ENCODE measurements at places on chromosomes 5 and 9. TPM values are rescaled to one million over a fixed set of nuclear protein-coding genes. Genes with fewer than 3 reads are reported as not detected.

The LCN15 gene
- not detected for total RNA-seq

The AHRR gene
- 5.4 TPM for total RNA-seq

The PDLIM4 gene
- 1.0 TPM for total RNA-seq

The GRK6 gene
- total RNA-seq = 25.4 TPM

The MRRF gene
- 72.8 TPM for total RNA-seq

The IL33 gene
- total RNA-seq = 0.27 TPM

The TNC gene
- total RNA-seq = 0.58 TPM

The FCN1 gene
- not detected for total RNA-seq

The SMIM33 gene
- total RNA-seq = not detected

The PCSK1 gene
- total RNA-seq = 0.16 TPM

The AQP7 gene
- 0.33 TPM for total RNA-seq

The C5orf46 gene
- not detected for total RNA-seq

The TNFSF15 gene
- 0.07 TPM for total RNA-seq

The HAVCR2 gene
- total RNA-seq = 0.52 TPM

The STPG3 gene
- not detected for total RNA-seq

The ACSL6 gene
- 0.15 TPM for total RNA-seq

The SPINK4 gene
- total RNA-seq = not detected

The CCNO gene
- total RNA-seq = 5.8 TPM

The N4BP3 gene
- 0.74 TPM for total RNA-seq

The AUH gene
- total RNA-seq = 10.4 TPM

The SH2D3C gene
- 0.06 TPM for total RNA-seq

The FBP1 gene
- not detected for total RNA-seq

The GGTA1 gene
- total RNA-seq = not detected

The ZNF354C gene
- total RNA-seq = 0.61 TPM

The IFNB1 gene
- not detected for total RNA-seq

The YIPF5 gene
- total RNA-seq = 80.3 TPM

The ROR2 gene
- 0.90 TPM for total RNA-seq

The SPINK9 gene
- total RNA-seq = not detected

The ANKHD1 gene
- 54.5 TPM for total RNA-seq

The KIF20A gene
- total RNA-seq = 38.7 TPM

The SLC36A3 gene
- total RNA-seq = not detected

The GABBR2 gene
- total RNA-seq = 0.28 TPM

The TSSK1B gene
- not detected for total RNA-seq

The CCDC192 gene
- total RNA-seq = not detected

The ROPN1L gene
- 1.7 TPM for total RNA-seq

The GPR21 gene
- not detected for total RNA-seq
